A549 treated with dexamethasone at 1 μM for 4 hours (cell line): ENCODE measurements at places on chromosomes 11 and 22. TPM values are rescaled to one million over a fixed set of nuclear protein-coding genes. Genes with fewer than 3 reads are reported as not detected.

The APOBEC3F gene
- total RNA-seq: 0.81 to 3.2 TPM (median 2.7 TPM) in 5 replicates

The CDC42BPG gene
- total RNA-seq: 1.0 to 1.6 TPM (median 1.5 TPM) in 5 replicates

The HIRA gene
- 18.4 to 24.4 TPM (median 23.1 TPM) in 5 replicates for total RNA-seq

The CRYBB2 gene
- 0.13 TPM in 1 of 5 replicates, not detected in the others for total RNA-seq

The SPI1 gene
- total RNA-seq: 0.19 to 0.21 TPM in 2 of 5 replicates, not detected in the others

The PIK3IP1 gene
- 0.47 to 0.65 TPM (median 0.53 TPM) in 5 replicates for total RNA-seq
